ENCODE measurements at places on chromosomes 1 and 21.

DNA sequence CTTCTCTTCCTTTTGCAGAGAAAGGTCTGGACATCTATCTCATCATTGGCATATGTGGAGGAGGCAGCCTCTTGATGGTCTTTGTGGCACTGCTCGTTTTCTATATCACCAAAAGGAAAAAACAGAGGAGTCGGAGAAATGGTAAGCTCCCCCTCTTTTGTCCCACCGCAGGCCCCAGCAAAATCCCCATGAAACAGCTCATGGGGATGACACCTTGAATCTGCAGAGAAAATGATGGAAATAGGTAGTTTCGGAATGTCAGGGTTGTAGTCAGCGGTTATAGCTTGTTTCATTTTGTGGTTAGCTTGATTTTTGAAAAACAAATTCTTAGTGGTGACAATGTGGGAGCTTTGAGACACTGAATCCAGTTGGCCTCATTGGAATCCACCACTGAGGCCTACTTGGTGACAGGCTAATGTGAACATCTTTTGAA is 10.3 kb downstream of the CD2 start:
- DNase-seq: no peak

DNA sequence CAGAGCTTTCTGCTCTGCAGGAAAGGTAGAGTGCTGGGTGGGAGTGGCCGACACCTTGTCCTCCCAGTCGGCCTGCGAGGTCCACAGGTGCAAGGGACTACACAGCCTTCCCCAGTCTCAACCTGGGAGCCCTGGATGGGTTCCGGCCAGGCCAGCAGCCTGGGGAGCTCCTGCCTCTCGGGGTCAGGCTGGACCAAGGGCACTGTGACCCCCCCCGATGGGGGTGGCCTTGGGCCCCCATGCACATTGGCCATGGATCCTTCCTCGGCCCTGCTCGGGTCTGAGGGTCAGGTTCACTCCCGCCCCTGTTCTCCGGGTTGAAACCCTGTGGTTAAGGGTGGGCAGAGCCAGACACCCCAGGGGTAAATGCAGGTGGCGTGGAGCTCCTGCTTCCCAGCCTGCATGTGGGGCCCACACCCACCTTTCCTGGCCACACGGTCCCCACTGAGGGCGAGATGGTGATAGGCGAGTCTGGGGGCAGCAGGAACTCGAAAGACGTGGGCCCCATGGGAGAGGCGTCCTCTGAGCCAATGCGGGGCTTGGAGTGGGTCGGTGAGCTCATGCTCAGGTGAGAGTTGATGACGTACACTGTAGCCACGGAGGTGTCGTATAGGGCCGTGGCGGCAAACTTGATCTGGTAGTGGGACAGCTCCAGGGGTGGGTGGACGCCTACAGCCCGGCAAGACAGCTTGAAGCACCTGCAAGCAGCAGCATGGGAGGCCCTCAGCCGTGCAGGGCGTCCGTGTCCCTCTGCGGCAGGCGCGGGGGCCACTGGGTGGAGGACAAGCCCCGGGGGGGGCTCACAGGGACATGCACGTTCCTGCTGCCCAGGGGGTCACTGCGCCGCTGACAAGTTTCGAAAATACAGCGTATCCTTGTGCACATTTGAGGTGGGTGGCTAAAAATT is 10.8 kb upstream of the TMEM52 start:
- DNase-seq: no peak

- no peak for DNase-seq
These were observed 88.5 kb downstream of the TTLL7 start for GRCh38 chr1:83910461-83910860.

GRCh38 chr21:42013931-42014330 is 3.8 kb upstream of the ZBTB21 start:
- no peak for DNase-seq

DNA sequence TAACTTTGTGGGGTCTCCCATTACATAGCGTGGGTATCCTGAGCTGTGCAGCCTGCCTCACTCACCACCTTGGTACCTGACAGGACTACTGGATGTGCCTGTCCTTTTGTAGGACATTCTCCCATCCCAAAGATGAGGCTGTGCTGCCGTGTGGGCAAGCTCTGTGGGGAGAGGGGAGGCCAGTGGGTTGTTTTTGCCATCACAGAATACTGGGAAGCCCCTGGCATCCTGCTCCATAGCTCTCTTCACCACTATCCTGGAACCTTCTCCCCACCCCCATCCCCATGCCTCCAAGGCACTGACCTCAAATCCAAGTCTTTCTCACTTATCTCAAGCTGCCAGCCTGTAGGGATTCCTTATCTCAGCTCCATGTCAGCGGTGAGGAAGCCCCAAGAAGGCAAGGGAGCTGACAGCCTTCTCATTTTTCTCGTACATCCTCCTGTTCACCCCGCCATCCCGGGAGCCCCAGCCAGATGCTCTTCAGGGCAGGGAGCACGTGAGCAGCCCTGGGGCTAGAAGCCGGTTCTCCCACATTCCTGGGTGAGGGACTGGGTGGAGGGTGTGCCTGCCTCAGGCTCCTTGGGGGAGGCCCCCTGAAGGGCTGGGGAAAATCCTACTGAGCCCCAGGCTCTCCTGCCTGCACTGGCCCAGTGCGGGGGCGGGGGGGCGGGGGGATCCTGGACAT is 2.4 kb upstream of the ELF3 start:
- DNase-seq: no peak

DNA sequence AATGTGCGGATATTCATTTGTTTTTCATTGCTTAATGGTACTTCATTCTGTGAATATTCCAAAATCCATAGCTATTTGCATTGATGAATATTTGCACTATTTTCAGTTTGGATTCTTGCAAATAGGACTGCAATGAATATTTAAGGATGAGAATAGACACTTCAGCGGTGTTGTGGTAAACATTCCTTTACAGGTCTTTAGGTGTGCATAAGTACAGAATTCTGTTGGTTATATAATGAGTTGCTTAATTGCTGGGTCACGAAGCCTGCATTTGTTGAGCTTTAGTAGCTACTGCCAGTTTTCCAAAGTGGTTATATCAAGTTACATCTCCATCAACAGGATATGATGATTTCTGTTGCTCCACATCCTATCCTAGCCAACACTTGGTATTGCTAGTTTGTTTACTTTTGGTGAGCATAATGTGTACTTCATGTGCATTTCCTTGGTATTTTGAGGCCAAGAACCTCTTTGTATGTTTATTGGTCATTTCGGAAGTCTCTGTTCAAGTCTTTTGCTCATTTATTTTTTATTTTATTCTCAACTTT is 64.2 kb upstream of the CYYR1 start:
- no peak for DNase-seq

- DNase-seq: no peak
These were observed 5.2 kb downstream of the SLC2A1 start for GRCh38 chr1:42953182-42954180.

- DNase-seq: no peak
These were observed 13.5 kb upstream of the ERG start for GRCh38 chr21:38511662-38512243.

DNA sequence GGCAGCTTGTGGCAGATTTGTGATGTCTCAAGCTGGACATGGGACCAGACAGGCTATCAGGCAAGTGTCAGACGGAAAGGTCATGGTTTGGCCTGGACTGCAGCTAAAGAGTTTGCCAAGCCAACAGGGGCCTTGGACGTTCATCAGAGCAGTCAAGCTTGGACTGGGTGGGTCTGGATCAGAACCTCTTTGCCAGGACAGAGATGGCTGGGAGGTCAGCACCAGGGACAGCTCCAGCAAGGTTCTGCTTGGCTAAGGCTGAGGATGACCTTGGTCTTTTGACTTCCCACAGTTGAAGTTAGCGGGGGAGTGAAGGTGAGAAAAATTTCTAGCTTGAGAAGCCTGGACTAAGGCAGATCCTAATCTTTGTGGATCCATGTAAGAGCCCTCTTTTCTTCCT is 68.1 kb downstream of the GRIK3 start:
- DNase-seq: no peak

- DNase-seq: no peak
These were observed 89.5 kb downstream of the RUNX1 start for GRCh38 chr21:34959607-34960006.

- DNase-seq: no peak
These were observed 8.1 kb downstream of the MIS18A start for GRCh38 chr21:32270748-32271147.

DNA sequence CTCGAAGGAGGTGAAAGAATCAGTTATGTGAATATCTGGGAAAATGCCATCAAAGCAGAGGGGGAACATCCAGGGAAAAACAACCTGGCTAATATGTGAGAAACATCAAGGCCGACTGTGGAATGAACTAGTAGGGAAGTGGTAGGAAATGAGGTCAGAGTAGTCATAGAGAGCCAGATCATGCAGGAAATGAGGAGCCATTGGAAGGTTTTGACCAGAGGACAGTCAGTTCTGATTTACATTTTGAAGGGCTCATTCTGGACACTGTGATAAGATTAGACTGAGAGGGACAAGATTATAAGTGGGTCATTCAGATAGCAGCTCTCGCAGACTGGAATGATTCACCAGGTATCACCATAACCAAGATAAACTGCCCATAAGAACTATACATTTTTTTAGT is 63.7 kb downstream of the SYT14 start:
- no peak for DNase-seq

- DNase-seq: no peak
These were observed 19.1 kb downstream of the CHRNB2 start for GRCh38 chr1:154586641-154587040.

DNA sequence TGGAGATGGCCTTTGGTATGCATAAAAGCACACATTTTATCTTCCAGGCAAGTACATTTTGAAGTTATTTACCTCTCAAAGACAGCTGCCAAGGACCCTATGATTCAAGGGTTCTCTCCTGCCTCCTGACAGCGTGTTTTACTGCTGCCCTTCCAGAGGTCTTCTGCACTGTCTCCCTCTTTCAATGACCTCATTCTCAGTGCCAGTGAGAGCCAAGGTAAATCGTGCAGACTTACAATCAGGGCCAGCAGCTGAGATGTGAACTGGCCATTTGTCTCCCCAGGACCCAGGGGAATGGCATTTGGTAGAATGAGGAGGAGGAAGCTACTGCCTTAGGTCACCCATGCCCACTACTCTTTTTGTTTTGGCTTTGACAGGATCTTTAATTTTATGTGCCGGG is 84.2 kb upstream of the FGGY start:
- no peak for DNase-seq

GRCh38 chr1:156308078-156308477 is 9.0 kb upstream of the VHLL start:
- DNase-seq: no peak

- no peak for DNase-seq
These were observed 38.4 kb upstream of the PRDM2 start for GRCh38 chr1:13661539-13661938.

DNA sequence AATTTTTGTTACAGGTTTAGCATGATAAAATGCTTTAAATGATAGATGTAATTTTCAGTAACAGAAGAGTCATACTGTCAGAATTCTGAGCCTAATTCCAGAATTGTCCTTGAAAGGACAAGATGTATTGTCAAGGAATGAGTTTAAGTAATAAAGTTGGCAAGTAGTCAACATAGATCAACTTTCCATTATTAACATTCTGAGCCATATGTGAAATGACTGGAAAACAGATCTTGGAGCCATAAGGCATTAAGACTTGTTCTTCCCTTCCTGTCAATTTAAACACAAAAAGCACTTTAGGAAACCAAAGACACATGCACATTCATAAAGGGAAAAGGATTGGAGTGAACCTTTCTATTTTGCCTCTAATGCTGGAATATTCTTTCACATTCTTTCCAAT is 107.0 kb downstream of the ODF2L start:
- no peak for DNase-seq

- no peak for DNase-seq
These were observed 71.8 kb upstream of the MACF1 start for GRCh38 chr1:39132505-39133339.

DNA sequence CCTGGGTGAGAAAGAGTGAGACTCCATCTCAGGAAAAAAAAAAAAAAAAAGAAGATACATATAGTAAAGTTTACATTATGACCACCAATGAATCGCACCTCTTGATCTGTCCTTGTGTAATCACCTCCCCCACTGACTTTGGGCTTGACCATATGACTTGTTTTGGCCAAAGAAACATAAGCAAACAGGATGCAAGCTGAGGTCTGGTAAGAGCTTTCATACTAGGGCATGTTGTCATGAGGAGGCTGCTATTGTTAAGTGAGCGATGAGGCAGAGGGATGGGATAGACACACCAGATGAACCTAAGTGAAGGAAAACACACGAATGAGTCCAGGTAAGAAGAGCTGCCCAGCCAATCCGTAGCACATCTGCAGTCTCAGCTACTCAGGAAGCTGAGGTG is 10.7 kb downstream of the ENAH start:
- DNase-seq: no peak

GRCh38 chr1:226989085-226989920 is 49.2 kb downstream of the COQ8A start:
- DNase-seq: no peak

DNA sequence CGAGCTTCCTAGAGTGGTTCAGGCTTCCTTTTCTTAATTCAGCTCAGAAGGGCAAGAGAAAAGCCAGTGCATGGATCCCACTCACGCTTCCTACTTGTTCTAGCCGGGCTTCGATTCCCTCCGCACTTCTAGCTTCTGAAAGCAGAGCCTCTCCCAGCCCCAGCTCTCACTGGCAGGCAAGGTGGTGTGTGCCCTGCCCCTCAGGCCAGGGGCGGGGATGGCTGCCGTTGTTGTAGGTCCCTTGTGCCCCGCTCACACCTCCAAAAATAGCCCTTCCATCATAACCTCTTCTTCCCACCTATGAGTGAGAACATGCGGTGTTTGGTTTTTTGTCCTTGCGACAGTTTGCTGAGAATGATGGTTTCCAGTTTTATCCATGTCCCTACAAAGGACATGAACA is 31.6 kb downstream of the BACE2 start:
- no peak for DNase-seq

- DNase-seq: no peak
These were observed 42.4 kb upstream of the IL19 start for GRCh38 chr1:206727981-206728696.

DNA sequence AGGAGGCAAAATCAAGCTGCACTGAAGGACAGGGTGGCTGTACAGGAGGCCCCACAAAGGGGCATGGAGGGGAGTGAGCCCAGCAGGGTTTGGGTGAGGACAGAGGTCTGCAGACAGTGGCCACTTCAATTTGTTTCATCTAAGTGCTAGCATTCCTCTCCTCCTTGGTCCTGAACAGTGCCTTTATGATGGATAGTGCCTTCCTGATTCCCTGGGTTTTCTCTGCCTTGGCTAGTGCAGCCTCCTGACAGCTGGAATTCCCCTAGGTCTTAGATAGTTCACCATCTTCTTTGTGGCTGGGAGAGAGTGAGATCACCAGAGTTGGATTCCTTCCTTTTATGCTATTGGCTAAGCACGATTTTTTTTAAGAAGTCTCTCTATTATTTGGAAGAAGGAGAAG is 3.8 kb upstream of the HPCAL4 start:
- DNase-seq: no peak

DNA sequence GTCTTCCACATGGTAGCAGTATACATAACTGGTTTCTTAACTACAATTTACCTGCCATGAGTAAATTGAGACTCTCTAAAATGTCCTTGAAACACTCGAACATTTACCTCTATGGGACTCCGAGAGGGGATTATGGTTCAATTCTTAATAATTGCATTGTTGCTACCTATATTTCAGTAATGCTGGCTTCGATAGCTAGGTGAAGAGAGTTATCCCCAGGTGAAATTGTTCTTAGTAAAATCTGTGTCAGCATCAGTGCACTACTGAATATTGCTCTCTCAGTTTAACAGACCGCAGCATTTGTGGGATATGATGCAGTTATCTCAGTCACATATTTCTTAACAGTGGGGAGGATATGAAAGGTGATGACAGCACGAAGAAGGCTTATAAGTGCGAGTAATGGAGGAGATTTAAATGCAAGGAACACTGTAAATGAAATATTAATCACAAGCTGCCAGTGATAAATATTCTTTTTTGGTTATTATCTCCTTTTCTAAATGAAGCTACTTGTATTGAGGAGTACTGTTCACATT is 801.9 kb downstream of the BRINP3 start:
- DNase-seq: no peak
